ENCODE measurements at places on chromosomes 6 and 20.

DNA sequence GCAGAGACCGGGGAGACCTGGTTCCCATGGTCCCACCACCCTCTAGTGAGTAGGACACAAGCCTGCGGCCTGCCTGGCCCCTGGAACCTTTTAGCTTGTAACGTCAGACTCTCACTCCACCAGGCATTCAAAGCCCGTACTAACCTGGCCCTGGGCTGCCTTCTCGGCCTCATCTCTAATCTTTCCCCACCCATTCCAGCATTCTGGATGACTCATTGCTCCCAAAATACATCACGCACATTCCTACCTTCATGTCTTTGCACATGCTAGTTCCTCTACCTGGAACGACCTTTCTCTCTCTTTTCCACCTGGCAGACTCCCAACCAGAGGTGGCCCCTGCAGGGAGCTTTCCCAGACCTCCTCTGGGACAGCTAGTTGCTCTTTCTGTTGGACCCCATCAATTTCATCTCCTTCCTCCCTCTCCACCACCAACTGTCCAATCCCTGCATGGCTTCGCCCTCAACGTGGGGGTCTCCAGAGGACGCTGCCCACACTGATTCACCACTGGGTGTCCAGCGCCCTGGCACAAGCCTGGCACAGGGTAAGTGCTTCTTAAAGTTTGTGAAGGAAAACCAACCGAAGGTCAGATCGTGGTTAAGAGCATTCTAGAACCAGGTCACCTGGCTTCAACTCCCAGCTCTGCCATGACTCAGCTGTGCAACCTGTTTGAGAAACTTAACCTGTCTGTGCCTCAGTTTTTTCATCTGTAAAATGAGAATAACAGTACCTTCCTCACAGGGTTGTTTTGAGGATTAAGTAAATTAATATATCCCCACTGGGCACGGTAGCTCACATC lies 35.2 kb downstream of the JPH2 start:
- DNase-seq, result no peak

- DNase-seq, result no peak
Measured at GRCh38 chr6:35318196-35319171, 20.9 kb downstream of the DEF6 start.

DNA sequence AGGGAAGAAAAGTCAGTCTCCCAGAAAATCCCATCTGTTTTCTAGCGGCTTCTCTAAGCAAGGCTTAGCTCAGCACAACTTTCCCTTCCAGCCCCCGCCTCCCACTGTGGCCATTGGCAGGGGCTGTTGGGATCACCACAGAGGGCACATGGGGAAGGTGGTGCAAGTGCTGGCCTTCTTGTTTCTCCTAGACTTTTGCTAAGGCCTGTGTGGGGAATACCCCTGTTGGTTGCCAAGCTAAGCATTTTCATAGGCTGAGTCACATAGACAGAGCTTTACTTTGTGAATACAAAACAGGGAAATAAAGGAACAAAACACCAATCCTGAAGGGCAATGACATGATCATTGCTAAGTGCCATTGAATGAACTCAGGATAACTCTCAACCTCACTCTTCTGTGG lies 32.4 kb upstream of the TIAM2 start:
- DNase-seq, result no peak

DNA sequence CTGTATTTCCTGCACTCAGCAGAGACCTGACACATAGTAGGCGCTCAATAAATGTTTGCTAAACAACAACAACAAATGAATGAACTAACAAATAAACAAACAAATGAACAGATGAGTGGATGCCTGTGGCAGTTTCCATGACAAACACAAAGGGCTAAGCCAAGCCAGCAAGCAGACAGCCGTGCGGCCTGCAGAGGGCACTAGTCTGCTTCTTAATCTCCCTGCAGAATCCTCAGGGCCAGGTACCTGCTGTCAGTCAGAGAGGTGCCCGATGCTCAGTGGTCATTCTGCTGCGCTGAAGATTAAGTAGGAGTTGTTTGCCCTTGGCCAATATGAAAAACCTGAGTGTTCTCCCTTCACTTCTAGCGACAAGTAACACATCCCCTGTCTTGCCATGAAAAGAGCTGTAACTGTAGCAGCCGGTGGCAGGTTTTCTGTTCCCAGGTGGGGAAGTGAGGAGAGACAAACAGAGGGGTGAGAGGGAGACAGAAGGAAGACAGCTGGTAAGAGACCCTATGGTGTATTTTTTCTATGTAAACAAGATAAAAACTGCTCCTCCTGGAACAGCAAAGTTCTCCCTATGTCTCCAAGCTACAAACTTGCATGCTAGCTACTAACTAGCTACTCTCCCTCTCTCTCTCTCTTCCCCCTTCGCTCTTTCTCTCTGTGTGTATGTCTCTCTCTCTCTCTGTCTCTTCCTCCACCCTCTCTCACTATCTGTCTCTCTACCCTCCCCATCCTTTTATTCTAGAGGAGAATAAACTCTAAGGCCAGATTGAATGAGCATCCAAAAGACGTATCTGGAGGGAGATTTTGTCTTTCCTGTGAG lies at the start of gene MC3R:
Gene MC3R (plus strand): TSS at position 779 of the 829 bp plus-strand sequence. CDS start 112 bp downstream, outside the sequence.
- DNase-seq, result peak; percentile 7

DNA sequence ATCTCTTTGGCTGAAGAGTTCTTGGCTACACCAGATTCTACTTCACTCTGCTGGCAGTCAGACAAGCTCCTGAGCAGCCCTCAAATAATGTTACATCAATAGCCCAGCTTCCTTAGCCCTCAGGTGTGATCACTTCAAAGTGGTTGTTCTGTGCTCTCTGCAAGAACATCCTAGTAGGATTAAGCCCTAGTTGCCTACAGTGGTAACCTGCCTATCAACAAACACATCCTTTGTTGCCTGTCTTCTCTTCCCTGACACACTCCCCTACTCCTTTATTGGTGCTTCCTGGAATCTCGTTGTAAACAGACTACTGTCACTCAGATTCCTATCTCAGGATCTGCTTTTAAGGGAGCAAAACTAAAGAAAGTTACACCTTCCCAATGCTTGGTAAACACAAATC lies 45.1 kb upstream of the TASP1 start:
- no peak for DNase-seq

DNA sequence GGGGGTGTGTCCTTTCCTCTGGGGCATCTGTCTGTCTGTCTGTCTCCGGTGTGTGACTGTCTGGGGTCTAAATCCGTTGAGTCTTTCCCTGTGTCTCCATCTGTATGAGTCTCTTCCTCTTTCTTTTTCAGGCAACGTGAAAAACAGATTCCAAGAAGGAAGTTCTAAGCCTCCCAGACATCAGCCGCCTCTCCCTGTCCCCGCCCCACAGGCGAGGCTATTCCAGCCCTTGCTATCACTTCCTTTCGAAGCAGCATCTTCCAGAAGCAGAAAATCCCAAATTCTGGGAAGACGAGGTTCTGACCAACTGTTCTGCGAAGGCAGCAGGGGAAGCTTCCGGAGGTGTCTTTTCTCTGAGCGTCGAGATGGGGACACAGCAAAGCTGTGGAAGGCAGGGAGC lies 34.0 kb downstream of the PMEPA1 start:
- DNase-seq, result no peak

DNA sequence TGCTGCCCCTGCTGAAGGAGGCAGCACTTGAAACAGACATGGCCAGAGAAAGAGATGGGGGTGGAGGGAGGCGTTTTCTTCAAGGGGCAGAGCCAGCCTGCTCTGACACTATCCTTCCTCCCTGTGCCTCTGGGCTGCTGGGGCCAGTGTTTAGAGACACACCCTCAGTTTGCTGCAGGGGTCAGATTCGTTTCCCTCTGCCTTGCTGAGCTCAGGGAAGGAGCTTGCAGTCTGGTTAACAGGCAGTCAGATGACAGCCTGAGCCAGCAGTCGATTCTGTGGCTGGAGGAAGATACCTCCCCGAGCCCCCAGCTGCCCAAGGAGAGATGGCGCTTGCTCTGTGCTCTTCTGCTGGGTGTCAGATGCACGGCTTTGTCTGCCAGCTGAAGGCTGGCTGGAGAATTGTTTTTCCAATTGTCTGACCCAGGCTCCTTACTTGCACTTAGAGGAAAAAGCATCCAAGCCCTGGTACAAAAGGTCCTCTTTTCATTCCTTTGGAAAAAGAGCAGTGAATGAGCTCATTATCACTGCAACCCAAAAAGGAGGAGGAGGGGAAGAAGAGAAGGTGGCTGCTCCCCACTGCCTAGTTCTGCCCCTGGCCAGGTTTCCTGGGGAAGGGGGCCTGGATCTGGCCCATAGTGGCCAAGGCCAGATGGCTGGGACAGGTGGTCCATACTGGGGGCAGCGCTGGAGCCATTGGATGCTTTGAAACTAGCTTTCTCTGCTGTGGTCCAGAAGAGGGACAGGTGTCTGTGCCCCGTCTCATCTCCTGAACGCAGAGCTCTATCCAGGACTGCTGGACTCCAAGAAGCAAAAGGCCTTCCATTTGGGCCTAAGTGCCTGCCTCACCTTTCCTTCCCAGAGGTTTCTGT lies 88.2 kb downstream of the TCP11 start:
- no peak for DNase-seq

GRCh38 chr20:61352346-61353260 lies 100.5 kb downstream of the CDH4 start:
- no peak for DNase-seq

- DNase-seq, result no peak
Measured at GRCh38 chr6:88238065-88238464, 71.9 kb upstream of the CNR1 start.

DNA sequence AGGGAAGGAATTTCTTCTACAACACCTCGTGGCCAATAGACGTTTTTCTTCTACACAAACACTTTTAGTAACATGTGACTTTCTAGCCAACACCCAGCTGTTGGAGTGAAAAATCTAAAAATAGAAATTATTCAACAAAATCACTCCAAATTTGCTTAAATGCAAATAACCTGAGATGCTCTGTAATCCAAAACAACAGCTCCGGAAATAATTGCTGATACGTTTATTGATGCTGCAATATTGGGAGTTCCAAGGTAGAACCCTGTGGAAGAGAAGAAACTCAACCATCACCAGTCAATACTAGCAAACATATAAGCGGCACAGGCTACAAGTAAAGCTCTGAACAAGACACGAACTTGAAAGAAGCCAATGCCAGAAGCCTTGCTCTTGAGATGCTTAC lies 230.6 kb downstream of the ALDH8A1 start:
- no peak for DNase-seq

- DNase-seq, result no peak
Measured at GRCh38 chr6:78770765-78771164, 96.6 kb upstream of the IRAK1BP1 start.

- DNase-seq, result no peak
Measured at GRCh38 chr6:15945593-15946159, 183.2 kb upstream of the MYLIP start.

GRCh38 chr6:131643855-131644460 lies 6.9 kb downstream of the ENPP3 start:
- no peak for DNase-seq

DNA sequence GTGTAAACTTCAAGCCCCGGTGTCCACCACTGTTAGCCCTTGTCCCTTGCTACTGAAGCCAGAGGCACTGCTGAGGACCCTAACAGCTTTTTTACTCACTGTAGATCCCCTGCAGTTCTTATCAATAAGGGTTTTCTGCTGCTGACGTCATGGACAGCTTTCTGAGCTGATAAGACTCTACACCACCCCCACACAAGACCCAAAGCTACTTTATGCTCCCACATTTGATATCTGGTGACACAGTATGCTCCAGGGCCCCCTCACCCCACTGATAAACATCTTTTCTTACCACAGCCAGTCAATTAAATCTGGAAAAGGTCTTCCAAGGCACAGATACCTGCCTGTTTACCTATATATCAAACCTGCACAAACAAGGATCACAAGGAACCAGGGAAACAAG lies 65.3 kb downstream of the NUS1 start:
- DNase-seq, result no peak

DNA sequence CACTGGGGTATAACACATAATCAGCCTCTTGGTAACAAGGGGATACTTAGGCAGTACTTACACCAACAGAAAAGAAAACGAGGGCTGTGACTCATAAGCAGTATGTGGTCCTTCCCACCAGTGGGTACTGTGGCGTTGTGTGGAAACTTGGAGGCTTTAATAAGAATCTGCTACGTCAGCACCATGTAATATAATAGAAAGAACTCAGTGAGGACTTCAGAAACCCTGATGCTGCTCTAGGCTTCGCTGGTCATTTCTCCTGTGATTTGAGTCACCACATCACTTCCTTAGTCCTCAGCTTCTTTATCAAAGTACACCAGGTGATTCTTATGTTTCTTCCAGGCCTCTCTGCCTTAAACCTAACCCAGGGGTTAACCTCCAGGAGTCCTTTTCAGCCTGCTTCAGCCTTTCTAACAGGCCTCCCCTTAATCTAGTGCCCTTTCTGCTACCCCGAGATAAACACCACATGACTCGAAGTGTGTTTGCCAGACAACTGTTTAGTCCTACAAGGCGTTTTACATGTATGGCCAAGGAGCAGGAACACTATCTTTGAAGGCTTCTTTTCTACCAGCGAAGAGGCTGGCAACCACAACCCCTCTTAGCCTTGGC lies 68.5 kb downstream of the FYN start:
- peak; percentile 60 for DNase-seq

DNA sequence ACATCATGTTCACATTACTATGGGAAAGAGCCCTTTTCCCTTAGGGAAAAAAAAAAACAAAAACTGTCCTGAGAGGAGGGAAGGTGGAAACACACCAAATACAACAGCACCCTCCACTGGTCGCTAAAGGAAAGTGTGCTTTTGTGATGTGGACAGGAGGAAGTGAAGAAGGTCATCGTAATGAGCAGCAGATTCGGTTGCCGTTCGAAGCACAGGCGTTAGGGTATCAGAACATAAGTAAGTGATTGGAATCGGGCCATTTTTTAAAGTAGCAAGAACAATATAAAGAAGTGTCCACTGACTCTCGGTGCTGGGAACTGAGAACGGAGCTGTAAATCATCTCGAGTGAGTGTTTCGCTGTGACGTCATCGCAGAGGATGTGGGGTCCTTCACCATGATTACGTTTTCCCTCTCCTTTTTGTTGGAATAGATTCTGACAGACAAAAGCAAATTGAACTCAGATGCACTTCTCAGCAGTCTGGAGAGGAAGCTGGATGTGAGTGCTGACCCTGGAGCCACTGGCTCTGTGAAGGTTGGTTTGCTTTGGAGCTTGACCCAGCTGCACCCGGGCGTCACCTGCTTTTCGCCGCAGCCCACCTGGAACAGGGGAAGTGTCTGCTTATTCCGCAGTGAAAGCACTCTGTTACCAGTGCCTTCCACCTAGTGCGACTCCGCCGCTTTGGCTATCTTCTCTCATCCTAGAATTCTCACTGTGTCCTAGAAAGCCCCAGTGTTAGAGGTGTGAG lies 203.6 kb upstream of the GMDS start:
- no peak for DNase-seq

DNA sequence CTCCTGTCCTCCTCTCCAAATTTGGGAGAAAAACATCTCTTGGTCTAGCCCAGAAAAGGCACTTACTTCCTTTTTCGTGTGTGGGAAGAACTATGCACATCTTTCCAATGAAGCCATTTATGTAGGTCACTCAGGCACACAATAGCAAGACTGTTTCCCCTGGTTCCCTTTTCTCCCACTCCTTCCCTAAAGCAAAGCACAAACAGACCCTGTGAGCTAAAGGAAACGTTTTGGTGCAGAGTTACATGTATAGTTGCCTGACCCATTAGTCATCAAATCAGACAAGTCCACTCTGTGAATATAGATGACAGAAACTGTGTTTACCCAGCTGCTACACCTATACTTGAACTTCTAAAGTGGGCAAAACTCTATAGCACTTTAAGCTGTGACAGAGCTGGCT lies 474.6 kb downstream of the COL12A1 start:
- no peak for DNase-seq
